ENCODE measurements at places on chromosomes 12 and 14.
A peak's percentile ranks its signal among the peaks of the same experiment; 100 is the strongest.

DNA sequence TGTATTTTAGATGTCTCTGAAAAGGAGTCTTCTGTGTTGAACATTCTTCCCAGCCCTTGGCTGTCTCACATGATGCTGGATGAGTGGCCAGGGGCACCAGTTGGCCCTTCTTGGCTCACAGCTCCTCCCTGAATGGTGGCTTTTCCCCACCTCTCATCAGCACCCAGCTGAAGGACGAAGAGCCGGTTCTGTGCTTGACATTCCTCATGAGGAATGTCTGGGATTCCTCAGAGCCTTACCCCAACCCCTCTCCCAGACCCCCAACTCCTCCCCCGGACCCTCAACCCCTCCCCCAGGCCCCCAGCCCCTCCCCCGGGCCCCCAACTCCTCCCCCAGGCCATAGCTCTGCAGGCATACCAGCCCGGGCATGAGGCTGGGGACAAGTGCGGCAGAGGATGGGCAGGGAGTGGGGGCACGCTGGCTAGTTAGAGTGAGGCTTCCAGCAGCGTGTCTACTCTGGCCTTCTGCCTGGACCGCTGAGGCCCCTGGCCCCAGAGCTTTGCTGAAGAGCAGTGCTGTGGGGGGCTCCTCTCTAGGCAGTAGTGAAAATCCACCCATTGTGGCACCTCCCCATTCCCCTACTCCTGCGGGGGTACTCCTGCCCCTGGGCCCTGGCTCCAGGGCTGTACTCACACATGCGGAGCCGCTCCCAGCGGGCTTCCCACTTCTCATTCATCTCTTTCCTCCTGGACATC lies 64.3 kb downstream of the PLEKHG3 start:
- no peak for DNase-seq

DNA sequence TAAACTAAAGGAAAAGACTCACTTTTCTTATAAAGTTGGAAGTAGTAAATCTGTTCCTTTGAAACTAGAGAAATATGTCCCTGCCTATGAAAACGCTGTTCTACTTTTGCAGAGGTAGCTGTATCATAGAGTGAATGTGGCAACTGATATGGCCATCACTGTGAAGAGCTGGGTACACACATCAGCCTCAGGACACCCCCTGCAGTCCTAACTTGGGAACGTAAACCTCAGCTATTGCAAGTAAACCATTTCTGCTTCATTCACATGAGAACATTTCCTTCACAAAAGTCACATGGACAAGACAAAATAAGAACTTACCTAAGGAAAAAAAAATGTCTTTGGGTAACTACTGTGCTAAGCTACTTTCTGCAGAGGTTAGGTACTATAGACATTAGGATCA lies 233.3 kb upstream of the PPFIA2 start:
- peak; percentile 14 for DNase-seq

DNA sequence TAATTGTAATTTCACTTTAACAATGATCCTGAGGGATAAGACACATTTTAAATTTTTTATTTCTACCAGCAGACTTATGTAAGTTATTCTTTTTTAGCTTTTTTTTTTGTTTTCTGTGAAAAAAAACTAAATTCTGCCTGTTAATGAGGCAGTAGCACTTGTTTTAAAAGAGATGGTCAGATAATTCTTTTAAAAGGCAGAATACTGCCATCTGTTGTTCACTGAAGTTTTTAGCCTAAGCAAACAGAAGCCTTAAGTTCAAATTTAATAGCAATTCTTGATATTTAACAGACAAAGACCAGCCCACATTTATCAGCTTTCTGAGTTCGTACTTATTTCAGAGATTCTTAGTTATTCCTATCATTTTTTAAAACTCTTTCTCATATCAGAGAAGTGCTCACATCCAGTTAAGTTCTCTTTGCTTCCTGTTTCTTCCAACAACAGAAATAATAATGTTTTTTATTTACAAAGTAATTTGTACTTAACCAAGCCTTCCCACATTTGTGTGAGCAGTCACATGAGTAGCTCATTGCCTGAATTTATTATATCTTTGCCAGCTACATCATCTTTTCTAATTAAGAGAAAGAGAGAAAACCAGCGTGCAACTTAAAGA lies 93.4 kb upstream of the SLCO1C1 start:
- DNase-seq = peak; percentile 14

- no peak for DNase-seq
Measured at GRCh38 chr12:10705655-10706054, 17.5 kb downstream of the YBX3 start.

GRCh38 chr12:100964028-100964427 lies 169.5 kb downstream of the ANO4 start:
- DNase-seq = no peak

- no peak for DNase-seq
Measured at GRCh38 chr14:94762431-94762830, 7.5 kb downstream of the GSC start.
